Amniotic stem cell (primary cell): ENCODE measurements at places on chromosomes 2 and 18.

GRCh38 chr2:239788576-239789098, 236.5 kb downstream of the NDUFA10 start:
- DNase-seq, result no peak

- no peak for DNase-seq
Measured at GRCh38 chr2:224126440-224126839, 87.4 kb upstream of the SERPINE2 start.

DNA sequence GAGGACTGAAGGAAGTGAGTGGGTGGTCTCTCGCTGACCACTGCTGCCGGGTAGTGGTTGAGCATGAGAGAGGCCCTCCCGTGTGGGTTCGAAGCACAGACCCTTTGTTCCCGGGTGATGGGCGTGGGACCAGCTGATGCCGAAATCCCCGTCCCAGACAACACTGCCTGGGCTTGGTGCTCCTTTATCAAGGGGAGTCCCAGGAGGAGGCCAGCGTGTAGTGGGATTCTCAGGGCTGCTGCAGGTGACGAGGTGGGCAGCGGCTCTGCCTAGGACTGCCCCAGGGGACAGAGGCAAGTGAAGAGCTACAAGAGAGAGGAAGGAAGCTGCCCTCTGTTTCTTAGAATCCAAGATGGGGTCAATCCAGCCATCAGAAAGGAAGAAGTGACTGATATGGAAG, 251.3 kb upstream of the PXDN start:
- DNase-seq, result no peak

- no peak for DNase-seq
Measured at GRCh38 chr2:118013221-118013723, 598 bp downstream of the CCDC93 start.

GRCh38 chr18:75477900-75478299, 50.4 kb upstream of the SMIM21 start:
- no peak for DNase-seq

DNA sequence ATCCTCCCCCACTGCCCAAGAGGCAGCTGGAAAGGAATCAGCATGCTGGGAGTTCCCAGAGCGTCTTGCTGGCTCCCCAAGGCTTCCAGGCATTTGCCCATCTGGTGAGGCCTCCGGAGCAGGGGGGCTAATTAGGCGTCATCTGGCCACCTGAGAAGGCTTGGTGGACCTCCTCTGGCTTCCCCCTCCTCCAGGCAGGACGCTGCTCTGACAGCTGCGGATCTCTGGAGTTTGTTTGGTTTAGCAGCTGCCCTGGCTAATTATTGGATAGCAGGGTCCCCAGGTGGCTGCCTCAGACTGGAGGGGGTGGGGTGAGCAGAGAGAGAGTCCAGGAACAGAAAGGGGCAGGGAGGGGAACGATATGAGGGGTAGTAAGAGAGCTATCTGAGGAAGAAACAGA, 425.2 kb upstream of the MEX3C start:
- DNase-seq, result no peak

- no peak for DNase-seq
Measured at GRCh38 chr18:23573626-23574431, 12.5 kb downstream of the NPC1 start.

GRCh38 chr2:102187496-102188150, 800 bp downstream of the IL1RL2 start:
- no peak for DNase-seq

DNA sequence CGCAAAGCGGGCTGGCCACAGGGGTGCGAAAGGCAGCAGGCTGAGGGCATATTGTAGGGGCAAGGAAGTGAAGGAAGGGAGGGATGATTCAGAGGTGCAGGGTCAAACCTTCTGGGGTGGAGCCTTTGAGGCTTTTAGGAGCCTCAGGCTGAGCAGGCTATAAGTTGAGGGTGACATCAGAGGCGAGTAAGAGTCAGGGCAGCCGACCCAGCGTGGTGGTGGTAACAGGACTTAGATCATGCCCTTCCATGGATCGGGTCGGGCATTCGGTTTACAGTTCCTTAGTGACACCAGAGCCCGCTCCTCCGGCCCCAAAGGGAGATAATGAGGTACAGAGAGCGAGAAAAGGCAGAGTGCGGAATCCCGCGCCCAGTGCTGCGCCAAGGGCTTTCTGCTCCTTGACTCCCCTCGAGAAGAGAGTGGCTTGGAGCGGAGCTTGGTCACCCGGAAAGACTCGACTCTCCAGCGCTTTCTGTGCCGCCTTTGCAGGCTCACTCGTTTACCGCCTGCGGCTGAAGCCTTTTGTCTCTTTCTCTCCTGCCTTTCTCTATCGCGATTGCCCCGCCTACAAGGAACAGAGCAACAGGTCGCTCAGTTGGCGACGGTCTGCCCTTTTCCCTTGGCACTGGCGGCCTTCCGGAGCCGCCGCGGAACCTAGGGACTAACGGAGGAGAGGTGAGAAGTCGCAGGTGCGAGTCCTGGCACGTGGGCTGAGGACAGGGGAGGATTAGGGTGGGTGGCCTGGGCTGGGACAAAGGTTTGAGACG, 720 bp downstream of the LBX2 start:
- DNase-seq, result no peak

GRCh38 chr18:50330176-50330575, 42.7 kb upstream of the CXXC1 start:
- DNase-seq, result no peak

GRCh38 chr2:174112073-174112472, 136.3 kb downstream of the OLA1 start:
- no peak for DNase-seq

DNA sequence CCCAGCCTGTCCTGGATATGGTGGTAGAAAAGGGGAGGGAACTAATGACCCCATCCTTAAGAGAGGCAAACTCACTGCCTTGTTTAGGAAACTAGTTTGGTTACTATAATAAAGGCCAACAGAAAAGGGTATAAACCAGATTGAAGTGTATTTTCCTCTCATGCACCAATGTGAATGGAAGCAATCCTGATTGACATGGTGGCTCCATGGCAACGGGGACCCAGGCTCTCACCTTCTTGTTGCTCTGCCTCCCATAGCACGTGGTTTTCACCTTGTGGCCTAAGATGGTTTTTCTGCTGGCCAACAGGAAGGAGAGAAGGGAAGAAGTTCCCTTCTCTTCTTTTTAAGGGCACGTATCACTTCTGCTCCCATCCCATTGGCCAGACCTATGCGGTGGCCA, 67.3 kb upstream of the NRP2 start:
- no peak for DNase-seq

DNA sequence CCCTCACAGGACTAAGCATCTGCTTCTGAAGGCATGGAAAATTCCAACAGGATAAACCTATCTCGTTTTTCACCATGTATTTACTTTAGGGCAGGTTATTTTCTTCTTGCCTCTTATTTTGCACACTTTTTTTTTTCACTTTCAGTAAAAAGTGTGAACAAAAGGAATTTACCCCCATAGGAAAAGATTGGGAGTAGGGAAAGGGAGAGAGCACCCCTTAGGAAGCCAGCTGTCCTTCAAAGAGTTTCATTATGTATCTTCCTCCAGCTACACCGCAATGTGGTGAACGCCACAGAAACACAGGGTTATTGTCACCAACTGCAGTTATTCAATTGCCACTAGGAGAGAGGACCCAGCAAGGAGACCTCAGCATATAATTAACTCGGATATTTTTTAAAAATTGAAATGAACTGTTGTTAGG, 286.2 kb upstream of the VRK2 start:
- no peak for DNase-seq

GRCh38 chr2:199734651-199735050, 116.3 kb downstream of the FTCDNL1 start:
- DNase-seq, result no peak

- no peak for DNase-seq
Measured at GRCh38 chr2:172607379-172607928, 51.6 kb downstream of the PDK1 start.

GRCh38 chr2:168114619-168115018, 132.8 kb downstream of the STK39 start:
- no peak for DNase-seq

DNA sequence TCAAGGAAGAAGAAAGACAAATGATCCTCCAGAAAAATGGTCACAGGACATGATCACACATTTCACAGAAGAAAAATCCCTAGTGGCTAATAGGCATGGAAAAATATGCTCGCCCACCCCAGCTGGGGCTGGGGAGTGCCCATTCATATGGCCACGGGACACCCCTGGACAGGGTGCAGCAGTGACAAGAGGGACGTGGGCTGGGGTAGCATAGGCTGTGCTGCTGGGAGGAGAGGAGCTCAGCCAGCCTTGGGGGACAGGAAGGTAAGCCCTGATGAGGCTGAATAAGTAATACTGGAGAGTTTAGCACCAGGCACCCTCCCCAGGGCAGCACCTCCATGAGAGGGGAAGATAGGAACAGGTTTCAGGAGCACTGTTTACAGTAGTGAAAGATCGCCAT, 254.9 kb upstream of the HS6ST1 start:
- no peak for DNase-seq

DNA sequence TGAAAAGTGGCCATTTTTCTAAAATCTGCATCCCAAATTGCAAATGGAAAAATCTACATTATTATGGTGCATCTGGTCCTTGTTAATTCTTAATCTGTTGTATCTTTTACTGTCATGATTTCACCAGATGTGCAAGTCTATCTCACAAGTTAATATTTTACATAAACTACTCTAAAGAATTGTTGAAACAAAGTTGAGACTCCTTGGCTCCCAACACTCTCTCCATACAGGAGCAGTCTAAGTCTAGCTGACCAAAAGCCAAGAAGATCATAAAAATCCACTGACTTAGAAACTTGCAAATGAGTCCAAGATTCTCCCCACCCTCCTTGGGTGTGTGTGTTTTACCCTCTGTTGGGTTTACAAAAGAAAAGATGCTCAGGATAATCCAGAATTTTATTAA, 85.1 kb downstream of the NCKAP5 start:
- no peak for DNase-seq

DNA sequence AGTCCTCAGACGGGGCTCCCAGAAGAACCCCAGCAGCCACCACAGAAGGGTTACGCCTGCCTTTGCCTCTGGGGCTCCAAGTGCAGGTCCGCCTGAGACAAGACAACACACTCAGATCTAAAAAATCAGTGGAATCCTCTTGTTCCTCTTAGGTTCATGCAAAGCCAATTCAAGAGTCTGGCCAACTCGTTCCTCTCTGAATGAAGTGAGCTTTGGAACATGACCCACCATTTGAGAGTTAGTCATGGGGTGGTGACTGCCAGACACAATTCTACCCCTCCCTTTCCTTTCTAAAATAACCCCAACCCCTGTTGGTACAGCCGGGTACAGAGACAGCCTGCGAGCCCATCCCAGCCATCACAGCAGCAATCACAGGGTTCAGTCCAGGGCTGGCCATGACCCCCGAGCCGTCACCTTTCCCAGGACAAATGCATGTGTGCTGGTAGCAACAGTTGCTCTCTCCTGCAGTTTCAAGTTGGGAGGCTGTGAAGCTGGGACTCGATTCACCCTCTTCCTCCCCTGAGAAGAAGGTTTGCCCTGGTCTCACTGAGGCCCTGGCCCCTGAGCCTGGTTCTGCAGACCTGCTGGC, 183.1 kb upstream of the SH3BP4 start:
- DNase-seq, result no peak

DNA sequence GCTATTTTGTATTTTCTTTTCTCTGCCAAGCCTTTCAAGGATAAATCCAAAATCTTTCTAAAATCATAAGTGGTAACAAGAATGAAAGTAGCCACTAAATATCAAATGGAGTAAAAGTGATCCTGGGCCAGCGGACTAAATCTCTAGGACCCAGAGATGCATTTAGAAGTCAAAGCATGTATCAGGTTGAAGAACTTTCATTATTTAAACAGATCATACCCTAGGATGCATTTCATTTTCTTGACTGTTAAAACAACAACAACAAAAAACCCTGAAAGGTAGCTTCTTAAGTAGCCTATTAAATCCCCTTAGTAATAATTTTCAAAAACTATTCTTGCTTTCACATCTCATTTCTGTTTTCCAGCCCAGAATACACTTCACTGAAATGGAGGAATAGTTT, 4.8 kb upstream of the POU3F3 start:
- DNase-seq, result no peak

DNA sequence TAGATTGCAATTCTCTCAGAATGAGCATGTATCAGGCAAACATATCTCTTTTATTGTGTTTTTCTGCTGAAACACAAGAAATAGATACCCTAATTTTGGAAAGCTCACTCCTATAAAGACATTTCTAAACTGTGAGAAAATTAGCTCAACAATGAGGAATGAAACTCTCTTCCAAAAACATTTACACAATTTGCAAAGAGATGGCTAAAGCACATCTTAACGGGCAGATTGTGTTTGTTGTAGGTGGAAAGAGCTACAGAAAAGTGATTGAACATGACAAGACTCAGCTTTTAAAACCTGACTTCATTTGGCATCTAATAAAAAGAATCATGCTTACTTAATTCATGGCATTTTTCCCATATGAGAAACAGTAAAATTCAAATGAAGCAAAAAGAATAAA, 175.0 kb upstream of the SLC39A10 start:
- DNase-seq, result no peak

GRCh38 chr2:177316756-177317155, 52.2 kb upstream of the NFE2L2 start:
- DNase-seq, result no peak

GRCh38 chr2:127110985-127111384, 4.0 kb upstream of the BIN1 start:
- DNase-seq, result no peak

- DNase-seq, result no peak
Measured at GRCh38 chr2:117921520-117921919, 92.3 kb downstream of the CCDC93 start.

DNA sequence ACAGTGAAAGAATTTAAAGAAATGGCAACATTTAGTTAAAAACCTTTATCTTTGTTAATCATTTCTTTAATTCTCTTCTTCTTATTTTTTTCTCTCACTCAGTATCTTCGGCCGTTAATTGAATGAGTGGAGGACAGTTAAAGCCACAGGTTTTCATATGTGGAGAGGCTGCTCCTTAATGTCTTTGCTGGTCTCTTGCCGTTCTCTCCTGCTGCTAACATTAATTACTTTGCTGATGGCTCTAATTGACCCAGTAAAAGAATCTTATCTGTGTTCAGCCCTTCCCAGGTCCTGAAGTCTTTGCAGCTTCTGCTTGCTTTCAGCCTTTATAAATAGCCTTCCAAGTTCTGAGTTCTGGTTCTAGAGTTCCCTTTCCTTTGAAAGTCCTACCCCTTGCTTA, 77.1 kb downstream of the ADAM23 start:
- DNase-seq, result no peak

GRCh38 chr18:32036506-32037180, 18.0 kb downstream of the RNF125 start:
- DNase-seq, result no peak

DNA sequence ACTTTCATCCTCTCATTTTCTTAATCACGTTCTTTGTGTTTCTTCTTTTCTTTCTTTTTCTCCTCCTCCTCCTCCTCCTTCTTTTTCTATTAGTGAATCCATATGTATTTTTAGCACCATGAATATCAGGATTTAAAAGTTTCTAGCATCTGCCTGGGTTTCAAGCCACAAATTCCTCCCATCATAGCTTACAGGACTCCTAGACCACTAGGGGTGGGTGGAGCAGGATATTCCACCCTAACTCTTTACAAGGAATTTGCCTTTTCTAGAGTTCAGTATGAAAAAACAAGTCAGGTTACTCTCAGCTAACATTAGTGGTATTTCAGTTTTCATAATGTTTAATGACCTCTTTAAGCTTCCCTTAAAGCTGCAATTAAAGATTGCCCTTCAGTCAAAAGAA, 19.1 kb upstream of the LRRTM1 start:
- no peak for DNase-seq

- DNase-seq, result no peak
Measured at GRCh38 chr2:187155476-187155875, 292.6 kb downstream of the CALCRL start.

GRCh38 chr18:37393945-37394609, 171.5 kb downstream of the CELF4 start:
- DNase-seq, result peak; percentile 51
